Activated gamma-delta T cell treated with Interleukin-2 at 50 U/mL for 16 hours (primary cell): ENCODE measurements at places on chromosomes 12 and 14.

- no peak for DNase-seq
Measured at GRCh38 chr12:113467142-113467501, 4.5 kb downstream of the LHX5 start.

- DNase-seq: no peak
Measured at GRCh38 chr12:51600721-51601120, 9.7 kb downstream of the SCN8A start.

- no peak for DNase-seq
Measured at GRCh38 chr12:52139579-52140062, 52.2 kb downstream of the KRT80 start.

- DNase-seq: no peak
Measured at GRCh38 chr12:20525064-20525610, 156.8 kb downstream of the PDE3A start.

GRCh38 chr14:74202113-74202512, 37.1 kb upstream of the VSX2 start:
- DNase-seq: no peak

DNA sequence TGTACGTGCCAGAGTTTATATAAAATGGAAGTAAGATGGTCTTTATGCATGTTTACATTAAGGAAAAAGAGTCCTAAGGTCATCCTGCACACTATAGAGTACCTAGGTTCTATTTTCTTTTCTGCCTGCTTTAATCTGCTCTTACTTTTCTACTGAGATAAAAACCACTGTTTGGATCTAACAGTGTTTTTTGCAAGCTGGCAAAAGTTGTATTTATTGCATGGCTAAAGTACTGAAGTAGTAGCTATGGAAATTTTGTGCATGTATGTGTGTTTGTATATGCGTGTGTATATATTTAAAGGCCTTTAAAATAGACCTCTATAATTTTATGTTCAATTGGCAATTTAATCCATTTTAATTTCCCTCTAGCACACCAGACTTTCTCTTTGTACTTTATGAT, 98.3 kb upstream of the CPSF6 start:
- DNase-seq: no peak

DNA sequence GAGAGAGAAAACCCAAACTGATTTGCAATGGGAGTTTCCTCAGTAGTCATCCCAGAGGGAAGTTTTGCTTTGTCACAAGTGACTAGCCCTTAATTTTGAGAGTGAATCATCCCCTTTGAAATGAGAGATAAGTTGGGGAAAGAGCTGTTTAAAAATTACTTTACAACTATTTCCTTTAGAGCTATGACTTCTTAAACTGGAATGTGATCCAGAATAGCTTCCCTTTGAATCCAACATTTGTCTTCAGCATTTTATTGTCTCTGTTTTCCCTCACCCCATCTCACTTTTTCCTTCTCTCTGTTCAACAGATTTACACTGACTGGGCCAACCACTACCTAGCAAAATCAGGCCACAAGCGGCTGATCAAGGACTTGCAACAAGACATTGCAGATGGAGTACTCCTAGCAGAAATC, 109.3 kb downstream of the NAV3 start:
- no peak for DNase-seq

DNA sequence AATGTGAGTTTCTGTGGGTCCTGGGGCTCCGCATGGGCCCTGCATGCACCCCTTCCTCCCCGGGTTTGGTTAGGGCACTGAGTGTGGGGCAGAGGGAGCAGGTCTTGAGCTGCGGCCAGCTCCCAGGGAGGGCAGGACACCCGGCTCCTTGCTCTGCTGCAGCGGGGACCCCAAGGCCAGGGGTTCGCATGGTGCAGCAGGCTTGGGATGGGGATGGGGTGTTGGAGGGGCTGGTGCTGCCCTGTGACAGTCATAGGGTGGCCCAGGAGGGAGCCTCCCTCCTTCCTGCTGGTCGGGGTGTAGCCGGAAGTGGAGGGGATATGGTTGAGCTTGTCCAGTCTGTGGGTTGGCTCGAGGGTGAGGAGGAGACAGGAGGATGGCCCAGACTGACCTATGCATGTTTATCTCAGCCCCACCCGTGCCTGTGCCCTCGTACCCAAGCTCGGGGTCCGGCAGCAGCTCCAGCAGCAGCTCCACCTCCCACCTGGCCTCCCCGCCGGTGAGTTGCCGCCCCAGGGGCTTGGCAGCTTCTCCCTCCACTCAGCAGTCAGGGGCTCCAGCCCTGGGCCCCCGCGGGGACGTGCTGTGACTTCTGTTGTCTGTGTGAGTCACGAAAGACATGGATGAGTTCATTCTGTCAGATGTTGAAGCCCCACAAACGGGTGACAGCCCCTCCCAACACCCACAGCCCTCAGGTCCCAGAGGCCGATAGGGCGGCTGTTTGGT, 16.0 kb downstream of the ULK1 start:
- DNase-seq: no peak

DNA sequence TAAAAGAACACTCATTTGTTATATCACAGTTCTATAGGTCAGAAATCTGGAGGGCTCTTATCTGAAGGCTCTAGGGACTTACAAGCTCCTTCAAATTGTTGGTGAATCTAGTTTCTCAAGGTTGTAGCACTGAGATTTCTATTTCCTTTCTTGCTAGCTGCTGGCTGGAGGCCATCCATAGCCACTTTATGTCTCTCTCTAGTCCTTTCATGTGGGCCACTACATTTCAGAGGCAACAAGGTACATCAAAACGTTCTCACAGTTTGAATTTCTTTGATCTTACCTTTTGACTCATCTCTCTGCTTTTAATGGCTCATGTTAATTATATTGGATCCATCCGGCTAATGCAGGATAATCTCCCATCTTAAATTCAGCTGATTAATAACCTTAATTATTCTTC, 286.8 kb downstream of the DIO2 start:
- no peak for DNase-seq

GRCh38 chr12:39368096-39368495, 74.8 kb downstream of the KIF21A start:
- no peak for DNase-seq

DNA sequence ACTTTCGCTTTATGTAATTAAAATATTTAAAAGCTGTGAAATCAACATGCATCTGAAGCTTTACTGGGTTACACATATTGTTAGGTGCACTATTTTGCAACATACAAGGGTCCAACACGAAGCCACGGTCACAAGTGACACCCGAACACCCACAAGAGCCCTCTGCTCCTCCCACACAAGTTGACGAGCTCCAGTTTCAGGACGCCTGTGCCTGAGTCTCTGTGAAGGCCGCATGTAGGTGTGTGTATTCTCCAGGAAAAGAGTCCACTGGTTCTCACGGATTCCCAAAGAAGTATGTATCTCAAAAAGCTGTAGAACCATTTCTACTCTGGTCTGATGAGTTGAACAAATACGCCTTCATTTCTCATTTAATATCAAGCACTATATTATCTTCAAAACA, 12.0 kb downstream of the SLC15A4 start:
- DNase-seq: no peak

GRCh38 chr12:26226122-26226521, 30.7 kb downstream of the SSPN start:
- no peak for DNase-seq

DNA sequence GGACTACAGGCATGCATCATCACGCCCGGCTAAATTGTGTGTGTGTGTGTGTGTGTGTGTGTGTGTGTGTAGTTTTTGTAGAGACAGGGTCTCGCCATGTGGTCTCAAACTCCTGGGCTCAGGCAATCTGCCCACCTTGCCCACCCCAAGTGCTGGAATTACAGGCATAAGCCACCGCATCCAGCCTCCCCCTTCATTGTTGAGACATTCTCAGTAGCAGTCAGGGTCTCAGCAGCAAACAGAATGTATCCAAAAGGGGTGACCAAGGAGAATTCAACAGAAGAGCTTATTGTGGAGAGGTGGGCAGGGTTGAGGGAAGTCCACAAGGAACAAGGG, 37.3 kb upstream of the PLEKHG6 start:
- no peak for DNase-seq

GRCh38 chr14:55075628-55076175, 24.3 kb downstream of the MAPK1IP1L start:
- no peak for DNase-seq

GRCh38 chr14:101557811-101558738, 3.2 kb upstream of the DIO3 start:
- DNase-seq: no peak

- no peak for DNase-seq
Measured at GRCh38 chr14:87179936-87180335, 813.0 kb downstream of the GALC start.

- DNase-seq: no peak
Measured at GRCh38 chr12:98253207-98254037, 262.0 kb upstream of the TMPO start.

- DNase-seq: no peak
Measured at GRCh38 chr12:101207086-101207780, 2.8 kb downstream of the SLC5A8 start.

- no peak for DNase-seq
Measured at GRCh38 chr14:99315197-99315596, 43.2 kb upstream of the BCL11B start.

- no peak for DNase-seq
Measured at GRCh38 chr12:101051901-101052550, 158.0 kb downstream of the SLC5A8 start.

DNA sequence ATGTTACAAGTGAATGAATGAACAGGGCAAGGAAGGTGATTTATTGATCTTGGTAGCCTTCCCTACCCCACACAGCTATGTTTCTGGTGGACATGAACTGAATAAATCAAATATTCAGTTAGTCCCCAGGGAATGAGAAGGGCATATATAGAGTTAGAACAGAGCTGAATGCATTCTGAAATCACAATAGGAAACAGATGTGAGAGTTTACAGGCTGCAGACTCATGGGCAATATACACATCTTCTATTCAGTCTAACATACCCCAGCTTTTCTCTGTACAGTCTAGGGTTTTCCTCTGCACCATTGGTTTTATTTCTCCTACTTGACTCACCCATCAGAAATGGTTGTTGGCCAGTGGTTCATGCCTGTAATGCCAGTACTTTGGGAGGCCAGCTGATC, 7.3 kb upstream of the STX2 start:
- no peak for DNase-seq

GRCh38 chr14:58026967-58027366, 125.0 kb downstream of the ARMH4 start:
- no peak for DNase-seq
